Vagina (tissue), 2 donors: ENCODE measurements at places on chromosomes 6 and 20.

- peak; percentile 25 for DNase-seq
These were observed 300.1 kb downstream of the CDH26 start for GRCh38 chr20:60258255-60258863.

- no peak for DNase-seq
These were observed 39.8 kb upstream of the NAA20 start for GRCh38 chr20:19977373-19977770.

- DNase-seq = no peak
These were observed 166.4 kb upstream of the RNF217 start for GRCh38 chr6:124795643-124796463.

DNA sequence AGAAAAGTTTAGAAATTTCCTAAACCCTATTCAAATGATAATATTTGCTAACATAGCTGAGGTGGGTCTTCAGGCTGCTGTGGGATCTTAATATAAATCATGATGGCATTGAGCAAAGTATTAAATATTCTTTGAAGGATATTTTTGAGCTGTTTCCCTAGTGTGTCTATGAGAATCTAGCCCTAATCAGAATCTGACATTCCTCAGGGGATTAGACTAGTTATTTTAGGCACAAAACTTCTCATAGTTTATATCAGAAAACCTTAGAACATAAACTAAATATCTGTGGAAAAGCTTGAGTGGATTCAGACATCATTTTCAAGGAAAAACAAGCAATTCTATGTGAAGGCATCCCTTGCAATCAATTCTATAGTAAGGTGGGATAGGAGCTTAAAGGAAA, 594.5 kb downstream of the RFPL4B start:
- no peak for DNase-seq

DNA sequence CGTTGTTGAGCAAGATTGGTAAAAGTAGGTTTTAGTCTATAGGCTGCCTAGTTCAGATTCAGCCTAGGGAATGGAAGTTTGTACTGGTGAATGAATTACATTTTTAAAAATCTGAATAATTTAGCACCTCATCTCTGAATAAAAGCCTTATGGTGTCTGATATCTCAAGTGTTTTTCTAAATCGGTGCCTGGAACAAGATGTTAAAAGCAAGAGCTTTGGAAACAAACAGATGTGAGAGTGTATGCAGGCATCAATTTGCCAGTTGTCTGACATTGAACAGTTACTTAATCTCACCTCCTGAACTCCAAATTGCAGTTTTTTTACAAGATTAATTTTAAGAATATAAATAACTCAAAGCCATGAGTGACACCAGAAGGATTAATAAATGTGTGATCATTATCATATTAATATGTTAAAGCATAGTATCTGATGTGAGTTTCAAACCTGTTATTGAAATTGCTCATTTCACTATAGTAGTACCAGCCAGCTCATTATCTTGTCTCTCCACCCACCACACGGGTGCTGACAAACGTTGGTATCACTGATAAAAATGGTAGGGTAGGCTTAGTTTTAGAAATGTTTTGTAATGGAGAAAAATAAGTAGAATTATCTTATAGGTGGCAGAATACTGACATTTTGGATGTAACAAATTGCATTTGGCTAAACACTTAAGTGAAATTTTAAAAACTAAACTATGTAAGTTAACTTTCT, 157.3 kb downstream of the FAM83B start:
- DNase-seq = no peak

- peak; percentile 74 for DNase-seq
These were observed 27.1 kb downstream of the UBD start for GRCh38 chr6:29532320-29532951.

- peak; percentile 8 for DNase-seq
These were observed 246.1 kb upstream of the AFDN start for GRCh38 chr6:167580619-167580911.

DNA sequence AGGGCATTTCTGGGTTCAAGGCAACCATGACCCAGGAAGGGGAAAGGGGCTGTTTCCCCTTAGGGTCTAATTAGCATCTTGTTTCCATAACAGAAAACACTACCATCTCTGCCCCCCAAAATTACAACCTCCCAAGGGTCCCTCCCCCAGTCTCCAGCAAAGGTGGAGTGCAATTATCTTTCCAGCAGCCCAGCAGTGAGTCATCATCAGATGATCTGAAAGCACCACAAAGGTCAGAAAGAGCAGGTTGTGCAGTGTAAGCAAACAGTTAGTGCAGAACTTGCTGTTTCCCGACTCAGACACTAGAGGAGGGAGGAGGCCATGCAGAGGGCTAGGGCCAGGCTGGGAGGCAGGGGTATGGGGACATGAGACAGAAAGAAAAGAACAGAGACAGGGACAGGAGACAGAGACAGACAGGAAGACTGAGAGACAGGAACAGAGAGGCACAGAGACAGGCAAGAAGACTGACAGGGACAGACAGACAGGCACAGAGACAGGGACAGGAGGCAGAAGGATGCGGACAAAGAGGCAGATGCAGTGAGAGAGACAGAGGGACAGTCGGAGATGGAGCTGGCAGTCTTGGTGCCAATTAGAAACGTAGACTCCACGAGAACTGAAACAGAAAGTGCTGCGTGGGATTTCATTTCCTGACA, 62.5 kb downstream of the PYGB start:
- DNase-seq = no peak

GRCh38 chr20:35055445-35056276, 36.9 kb downstream of the TRPC4AP start:
- no peak for DNase-seq

DNA sequence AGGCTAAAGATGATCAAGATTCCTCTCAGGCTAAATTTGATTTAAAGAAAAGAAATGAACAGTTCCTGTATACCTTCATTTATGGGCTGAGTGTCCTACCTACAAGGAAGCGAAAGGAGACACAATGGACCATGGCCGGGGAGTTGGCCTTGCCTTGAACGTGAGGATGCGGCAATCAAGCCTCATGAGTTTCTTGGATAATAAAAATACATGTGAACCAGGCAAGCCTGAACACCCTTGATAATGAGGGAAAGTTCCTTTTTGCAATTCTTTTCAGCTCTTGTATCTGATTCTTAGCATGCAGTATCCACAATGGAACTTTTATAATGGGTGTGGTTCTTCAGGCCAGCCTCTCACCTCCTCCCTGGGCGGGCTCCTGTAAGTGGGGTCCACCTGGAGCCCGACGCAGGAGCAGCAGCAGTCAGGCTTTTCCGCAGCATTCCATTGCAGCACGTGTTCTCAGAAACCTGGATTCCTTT, 83.8 kb downstream of the RNASET2 start:
- DNase-seq = no peak

GRCh38 chr6:168796106-168796505, 355.1 kb downstream of the SMOC2 start:
- no peak for DNase-seq

- DNase-seq = no peak
These were observed 75.7 kb upstream of the SNX9 start for GRCh38 chr6:157747370-157747769.

GRCh38 chr20:3677733-3678132, 4.1 kb downstream of the ADAM33 start:
- DNase-seq = no peak

DNA sequence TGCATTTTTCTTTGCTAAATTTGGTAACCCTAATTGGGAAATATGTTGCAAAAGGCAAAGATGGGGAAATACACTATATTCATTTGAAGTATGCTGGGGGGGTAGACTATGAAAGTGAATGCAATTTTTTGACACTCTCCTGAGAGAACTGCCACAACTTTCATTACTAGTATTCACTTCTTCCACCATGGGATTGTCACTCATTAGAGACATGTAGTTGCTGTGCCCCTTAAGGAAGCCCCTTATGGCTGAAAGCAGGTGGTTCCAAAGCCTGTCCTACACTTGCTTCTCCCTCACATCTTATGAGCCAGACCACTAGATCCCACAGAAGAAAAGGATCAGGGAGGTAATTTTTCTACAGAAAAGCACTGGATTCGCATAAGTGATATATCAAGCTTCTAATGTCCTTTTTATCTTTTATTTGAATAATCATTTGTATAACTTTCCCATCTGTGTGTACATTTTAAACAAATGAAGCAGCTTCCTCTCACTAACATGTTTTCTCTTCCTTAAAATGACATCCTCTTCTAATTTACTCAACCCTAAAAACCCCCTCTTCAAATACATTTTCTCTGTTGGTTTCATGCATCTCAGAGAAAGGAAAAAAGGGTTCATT, 83.8 kb downstream of the GCLC start:
- DNase-seq = no peak

DNA sequence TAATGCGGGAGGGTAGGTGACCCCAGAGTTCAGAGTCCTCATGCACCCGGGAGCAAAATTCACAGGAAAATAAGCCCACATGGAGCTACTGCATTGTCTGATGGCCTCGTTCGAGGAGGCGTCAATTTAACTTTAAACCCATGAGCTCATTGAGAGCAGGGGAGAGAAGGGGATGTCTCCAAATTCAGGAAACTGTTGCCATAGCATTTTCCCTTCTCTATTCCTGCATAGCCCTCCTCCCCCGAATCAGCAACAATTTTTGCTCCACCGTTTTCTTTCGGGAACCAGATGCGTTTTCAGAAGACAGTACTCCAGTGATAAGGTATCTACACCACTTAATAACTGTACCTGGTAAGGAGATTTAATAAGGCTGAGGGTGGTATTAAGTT, 324 bp upstream of the LAMP5 start:
- DNase-seq = no peak

DNA sequence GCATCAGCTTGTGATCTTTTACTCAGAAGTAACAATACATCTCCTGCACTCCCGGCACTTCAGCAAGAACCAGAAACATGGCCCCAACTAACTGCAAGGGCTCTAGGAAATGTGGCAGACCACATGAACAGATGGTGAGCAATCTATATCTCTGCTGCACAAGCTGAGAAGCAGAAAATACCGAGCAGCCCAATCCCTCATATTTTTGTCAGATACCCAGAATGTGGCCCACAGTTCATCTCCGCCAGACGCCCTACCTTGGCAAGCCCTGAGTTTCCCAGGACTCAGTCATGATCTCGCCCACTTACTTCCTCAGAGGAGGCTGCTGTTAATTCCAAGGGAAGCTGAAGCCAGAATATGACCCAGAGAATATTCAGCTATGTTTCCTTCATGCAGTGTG, 63.1 kb upstream of the PHACTR1 start:
- no peak for DNase-seq

DNA sequence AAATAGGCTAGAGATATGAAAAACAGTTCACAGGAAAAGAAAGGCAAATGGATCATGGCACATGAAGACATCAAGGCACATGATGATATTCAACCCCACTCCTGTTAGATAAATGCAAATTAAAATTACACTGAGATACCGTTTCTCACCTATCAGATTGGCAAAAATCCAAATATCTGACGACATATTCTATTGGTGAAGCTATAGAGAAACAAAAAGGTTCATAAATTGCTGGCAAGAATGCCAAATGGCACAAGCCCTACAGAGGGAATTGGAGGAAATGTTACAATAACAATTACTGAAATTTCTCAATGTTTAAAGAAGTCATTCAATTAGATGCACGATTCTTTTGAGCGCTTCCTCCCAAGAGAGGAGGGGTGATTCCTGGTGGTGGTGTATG, 45.3 kb upstream of the DSN1 start:
- no peak for DNase-seq

DNA sequence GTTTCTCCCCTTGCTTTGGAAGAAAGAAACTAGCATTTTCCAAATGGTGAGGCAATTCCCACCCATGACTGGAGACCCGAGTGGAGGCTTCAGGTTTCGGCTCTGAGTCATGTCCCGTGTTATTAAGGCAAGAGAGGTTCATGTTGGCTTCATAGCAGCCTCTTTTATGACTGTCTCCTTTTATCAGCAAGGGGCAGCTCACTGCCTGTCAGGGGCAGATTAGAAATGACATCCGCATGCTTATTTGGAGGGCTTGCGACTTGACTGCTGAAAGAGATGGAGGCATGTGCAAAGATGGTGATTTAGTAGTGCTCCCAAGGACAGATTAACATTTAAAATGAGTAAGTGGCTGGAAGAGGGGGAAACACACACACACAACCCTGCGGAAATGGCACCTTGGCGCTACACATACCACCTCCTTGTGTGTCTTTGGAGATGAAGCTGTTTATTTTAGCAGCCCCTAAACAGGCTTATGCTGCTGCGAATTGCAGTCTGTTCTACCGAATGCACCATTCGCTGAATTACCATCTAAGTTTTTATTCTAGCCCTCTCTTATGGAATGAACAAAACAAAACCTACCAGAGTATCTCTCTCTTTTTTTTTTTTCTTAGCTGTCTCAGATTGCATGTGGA, 52.1 kb upstream of the VSTM2L start:
- no peak for DNase-seq

GRCh38 chr6:144820270-144820669, 535.1 kb downstream of the UTRN start:
- DNase-seq = no peak

GRCh38 chr6:22082218-22082617, 214.6 kb downstream of the PRL start:
- no peak for DNase-seq

DNA sequence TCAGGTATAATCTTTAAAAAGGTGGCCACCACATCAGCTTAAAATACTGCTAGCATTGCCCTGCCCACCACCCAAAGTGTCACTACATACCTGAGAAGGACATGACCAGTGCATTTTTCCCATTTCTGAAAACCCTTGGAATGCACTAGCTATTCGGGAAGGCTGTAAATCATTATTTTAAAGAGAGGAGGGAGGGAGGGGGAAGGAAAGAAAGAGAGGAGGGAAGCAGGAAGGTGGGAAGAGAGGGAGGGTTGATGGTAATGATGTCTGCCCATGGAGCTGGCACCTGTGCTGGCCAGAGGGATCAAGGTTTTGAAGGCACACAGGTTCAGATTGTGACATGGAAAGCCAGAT, 32.4 kb downstream of the VAPB start:
- no peak for DNase-seq

DNA sequence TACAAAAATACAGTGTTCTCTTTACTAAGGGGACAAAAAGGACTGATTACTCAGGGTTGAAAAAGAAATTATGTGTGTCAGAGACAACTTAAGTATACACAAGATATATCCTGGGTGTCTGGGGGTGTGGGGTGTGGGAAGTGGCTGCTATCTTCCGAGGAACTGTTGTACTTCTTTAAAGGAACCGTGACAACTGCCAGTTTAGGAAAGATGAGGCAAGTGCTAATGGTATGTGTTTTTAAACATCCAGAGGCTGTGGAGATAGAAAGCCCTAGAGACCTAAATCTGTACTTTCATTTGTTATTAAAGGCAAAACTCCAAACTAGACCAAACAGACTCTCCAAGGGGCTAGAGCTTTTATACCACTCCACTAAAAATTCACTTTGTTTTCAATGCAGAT, 95.6 kb downstream of the SNAP25 start:
- no peak for DNase-seq
